WTC11 (cell line): ENCODE measurements at places on chromosomes 6 and 20.

DNA sequence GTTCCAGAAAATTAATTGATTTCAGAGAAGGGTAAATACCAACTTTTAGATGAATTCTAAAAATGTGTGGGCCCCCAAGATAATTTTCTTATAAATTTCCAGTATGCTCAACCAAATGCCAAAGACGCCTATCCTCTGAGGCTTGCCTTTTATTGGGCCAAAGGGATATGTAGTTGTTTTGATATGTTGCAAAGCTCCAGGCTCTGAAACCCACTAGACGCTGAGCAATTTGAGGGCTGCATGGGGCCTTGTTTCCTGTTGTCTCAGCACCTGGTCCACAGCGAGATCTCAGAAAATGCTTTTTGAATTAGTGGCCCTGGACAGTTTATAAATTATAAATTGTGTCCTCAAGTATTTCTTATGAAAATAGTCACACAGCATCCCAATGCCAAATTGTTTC, 397.2 kb downstream of the SAMD5 start:
- DNase-seq, result no peak

DNA sequence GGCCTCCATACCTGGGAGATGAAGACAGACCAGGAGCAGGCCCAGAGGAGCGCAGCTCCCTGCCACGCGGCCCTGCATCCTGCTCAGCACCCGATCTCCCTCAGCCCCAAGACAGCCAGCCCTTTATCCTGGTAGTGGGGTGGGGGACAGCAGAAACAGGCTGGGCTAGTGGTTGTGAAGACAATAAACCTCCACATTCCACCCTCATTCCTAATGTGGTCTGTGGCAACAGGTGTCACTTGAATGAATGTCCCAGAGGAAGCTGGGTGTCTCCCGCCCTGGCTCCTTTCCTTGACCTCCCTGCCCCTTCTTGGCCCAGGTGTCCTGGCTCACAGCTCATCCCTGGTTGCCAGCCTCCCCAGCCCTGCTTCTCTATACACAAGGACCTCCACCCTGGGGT, at the start of gene C6orf15:
TSS of gene C6orf15 (minus strand) at position 98 of the 400 bp plus-strand sequence. CDS start at position 78, 20 bp downstream.
- DNase-seq, result no peak

DNA sequence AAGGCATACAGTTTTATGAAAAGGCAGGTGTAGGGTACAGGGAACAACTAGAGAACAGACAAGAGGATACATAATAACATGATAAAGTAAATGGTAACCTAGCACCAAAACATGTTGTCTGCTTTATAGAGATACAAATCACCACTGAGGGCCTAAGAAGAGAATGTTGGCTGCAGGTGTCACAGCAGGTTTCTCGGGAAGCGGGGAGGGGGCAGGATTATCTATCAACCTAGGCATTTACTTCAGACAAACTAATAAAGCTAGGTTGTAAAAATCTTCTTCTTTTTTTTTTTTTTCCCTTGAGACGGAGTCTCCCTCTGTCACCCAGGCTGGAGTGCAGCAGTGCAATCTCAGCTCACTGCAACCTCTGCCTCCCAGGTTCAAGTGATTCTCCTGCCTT, 22.7 kb downstream of the PIM1 start:
- DNase-seq, result no peak

DNA sequence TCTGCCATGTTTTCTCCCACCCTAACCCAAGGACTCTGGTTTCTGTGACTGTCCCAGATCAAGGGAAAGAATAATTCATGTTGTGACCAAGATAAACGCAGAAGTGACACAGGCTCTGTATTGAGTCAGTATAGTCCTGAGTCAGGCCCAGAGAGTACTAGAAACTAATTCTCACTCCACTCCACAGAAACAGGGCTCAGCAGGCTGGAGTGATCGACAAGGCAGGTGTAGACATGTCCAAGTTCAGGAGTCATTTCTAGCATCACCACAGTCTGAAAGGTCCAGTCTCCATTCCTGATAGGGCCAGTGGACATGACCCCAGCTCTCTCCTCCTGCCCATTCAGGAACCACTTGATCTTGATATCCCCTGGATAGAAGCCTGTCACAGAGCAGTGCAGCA, 2.7 kb downstream of the HLA-DOB start:
- DNase-seq, result no peak
